ENCODE measurements at places on chromosomes 7 and 10.
A peak's percentile ranks its signal among the peaks of the same experiment; 100 is the strongest.

GRCh38 chr10:35050568-35050967, 39.6 kb downstream of the CUL2 start:
- no peak for DNase-seq

DNA sequence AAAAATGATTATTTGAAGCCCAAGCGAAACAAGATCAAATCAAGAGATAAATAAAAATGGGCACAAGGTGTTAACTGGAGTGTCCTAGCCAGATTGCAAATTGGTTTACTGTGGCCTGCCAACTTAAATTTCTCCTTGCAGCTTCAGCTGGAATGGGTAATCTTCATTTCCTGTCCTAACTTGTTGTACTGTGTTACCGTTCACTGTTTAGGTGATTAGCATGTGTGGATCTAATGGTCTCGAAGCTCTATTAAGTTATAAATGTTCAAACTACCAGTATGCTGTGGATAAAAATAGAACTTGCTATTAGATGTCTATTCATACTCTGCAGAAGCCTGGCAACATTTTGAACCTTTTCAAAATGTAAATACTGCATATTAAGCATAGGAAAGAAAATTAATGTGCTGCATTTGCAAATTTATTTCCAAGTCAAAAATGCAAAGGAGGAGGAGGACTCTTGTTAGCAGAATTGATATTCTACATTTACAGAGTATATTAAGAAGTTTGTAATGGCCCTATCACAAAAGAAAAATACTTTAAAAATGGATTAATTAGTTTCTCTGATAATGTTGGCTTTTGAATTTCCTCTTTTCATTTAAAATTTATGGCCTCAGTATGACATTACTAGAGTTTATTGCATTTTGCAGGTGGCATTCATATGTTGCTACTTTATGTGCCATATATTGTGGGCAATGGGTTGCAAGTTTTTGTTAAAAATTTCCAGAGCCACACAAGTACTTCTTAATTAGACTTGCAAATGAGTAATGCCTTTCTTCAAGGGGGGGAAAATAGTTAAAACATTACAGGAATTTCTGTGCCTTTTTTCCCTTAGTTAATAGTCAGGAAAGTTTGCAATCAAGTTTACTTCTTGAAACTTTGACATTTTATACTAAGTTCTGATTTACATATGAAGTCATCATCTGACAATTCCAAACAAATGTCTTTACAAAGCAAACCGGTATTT, 92.1 kb downstream of the CABCOCO1 start:
- DNase-seq, result no peak

- DNase-seq, result no peak
Measured at GRCh38 chr7:20329389-20330238, 1.1 kb upstream of the ITGB8 start.

- no peak for DNase-seq
Measured at GRCh38 chr10:34231441-34232180, 583.5 kb downstream of the PARD3 start.

DNA sequence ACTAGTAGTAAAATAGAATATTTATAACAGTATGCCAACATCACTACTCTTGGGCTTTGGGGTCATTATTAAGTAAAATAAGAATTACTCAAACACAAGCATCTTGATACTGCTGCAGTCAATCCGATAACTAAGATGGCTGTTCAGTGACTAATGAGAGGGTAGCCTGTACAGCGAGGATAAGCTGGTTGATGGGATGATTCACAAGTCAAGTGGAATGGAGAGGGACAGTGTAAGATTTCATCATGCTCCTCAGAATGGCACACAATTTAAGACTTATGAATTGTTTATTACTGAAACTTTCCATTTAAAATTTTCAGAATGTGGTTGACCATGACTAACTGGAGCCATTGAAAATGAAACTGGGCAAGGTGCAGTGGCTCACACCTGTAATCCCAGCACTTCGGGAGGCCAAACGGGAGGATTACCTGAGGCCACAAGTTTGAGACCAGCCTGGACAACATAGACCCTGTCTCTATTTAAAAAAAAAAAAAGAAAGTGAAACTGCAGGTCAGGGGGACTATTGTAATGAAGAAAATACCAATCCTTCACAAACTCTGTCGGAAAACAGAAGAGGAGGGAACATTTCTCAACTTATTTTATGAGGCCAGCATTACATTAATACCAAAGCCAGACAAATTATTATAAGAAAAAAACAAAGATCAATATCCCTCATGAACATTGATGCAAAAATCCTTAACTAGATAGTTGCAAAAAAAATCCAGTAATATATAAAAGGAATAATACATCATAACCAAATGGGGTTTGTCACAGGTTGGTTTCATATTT, 11.2 kb downstream of the AVL9 start:
- DNase-seq, result no peak

DNA sequence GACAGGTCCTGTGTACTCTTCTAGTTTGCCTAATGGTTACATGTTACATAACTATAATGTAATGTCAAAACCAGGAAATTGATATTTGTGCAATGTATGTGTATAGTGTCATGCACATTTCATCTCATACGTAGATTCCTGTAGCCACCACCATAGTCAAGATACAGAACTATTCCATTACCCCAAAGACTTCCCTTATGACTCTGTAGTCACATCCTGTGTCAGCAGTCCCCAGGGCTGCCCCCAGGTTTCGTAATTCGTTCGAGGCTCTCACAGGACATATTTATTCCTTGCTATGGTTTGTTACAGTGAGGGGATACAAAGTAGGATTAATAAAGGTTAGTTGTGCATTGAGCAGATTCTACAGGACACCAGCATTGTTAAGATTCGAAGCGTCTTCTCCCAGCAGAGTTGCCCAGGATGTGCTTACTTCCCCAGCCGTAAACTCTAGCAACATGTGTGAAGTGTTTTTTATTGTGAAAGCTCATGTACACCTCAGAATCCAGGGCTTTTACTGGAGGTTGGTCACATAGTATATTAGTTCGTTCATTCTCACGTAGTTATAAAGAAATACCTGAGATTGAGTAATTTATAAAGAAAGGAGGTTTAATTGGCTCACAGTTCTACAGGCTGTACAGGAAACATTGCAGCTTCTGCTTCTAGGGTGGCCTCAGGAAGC, 18.6 kb downstream of the RABGEF1 start:
- DNase-seq, result peak; percentile 18

DNA sequence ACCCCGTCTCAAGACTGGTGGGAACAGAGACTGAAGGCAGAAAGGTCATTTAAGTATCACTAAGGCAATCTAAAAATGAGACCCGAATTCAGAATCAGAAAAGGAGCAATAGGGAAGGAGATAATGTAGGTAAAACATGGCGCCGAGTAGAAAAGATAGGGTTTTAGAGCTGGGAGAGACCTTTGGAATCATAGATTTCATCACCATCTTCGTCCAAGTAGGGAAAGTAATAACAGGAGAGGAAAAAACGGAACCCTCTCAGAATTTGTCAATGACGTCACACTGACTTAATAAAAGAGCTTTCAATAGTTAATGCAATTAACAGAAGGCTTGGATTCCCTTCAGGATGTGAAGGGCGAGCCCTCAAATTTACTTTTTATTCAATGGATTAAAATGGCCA, 1.0 kb upstream of the UBN2 start:
- DNase-seq, result no peak

DNA sequence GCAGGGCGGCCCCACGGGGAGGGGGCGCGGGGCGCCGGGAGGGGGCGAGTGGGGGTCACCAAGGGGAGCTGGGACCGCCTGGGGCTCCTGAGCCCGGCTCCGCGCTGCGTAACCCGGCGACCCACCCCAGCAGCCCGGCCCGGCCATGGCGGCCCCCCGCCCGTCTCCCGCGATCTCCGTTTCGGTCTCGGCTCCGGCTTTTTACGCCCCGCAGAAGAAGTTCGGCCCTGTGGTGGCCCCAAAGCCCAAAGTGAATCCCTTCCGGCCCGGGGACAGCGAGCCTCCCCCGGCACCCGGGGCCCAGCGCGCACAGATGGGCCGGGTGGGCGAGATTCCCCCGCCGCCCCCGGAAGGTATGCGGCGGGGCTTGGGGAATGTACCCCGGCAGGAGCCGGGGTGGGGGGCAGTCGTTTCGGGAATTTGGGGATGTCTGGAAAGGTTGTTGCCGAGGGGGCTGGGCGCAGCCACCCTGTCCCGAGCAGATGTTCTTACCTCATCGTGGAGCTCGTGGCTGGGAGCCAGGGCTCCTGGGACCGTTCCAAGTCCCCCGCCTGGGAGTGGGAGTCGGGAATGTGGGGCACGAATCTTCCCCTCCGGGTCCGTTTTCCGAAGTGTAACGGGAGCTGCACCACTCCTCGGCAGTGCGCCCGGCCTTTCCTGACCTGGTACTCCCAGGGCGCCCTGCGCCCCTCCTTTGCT, 431 bp downstream of the ZYX start:
- DNase-seq, result no peak
